ENCODE measurements at places on chromosomes 5 and 9.

DNA sequence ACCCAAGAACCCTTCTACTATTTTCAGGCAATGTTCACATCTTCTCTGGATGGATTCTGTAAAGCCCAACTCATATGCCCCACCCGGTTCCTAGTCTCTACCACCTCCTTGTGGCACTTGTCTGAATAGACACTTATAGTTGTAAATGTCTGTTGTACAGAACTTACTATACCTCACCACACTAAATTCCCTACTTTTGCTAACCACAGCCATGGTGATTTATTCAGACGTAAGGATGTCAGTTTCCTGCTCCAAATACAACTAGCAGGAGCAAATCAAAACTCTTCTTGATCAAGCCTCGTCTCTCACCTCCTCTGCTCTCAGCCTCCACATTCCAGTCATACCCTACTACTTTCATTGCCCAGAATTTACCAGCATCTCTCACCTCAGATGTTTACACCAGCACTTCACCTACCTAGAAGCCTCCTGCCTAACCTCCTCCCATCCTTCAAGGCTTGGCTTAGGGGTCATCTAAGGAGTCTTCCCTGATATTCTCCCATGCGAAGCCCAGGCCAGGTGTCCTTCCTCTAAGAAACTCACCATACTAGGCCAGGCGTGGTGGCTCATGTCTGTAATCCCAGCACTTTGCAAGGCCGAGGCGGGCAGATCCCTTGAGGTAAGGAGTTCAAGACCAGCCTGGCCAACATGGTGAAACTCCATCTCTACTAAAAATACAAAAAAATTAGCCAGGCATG, 75.5 kb downstream of the MAPKAP1 start:
- DNase-seq: peak; percentile 56

DNA sequence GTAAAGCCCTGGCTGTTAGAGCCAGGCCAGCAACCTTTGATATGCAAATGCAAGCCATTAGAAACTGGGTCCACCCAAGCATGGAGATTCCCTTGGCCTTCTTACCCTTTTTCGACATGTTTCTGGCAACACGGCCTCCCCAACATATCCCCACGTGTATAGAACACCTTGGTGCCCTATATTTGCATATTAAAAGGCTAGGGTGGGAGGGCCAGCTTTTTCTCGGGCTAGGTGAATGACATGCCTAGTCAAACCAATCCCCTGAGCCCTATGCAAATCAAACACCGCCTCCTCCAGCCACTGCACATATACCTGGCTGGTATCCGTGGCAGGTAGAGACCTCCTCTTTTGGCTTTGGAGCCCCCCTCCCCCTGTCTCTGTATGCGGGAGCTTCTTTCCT, 55.6 kb upstream of the ZFR start:
- DNase-seq: no peak

DNA sequence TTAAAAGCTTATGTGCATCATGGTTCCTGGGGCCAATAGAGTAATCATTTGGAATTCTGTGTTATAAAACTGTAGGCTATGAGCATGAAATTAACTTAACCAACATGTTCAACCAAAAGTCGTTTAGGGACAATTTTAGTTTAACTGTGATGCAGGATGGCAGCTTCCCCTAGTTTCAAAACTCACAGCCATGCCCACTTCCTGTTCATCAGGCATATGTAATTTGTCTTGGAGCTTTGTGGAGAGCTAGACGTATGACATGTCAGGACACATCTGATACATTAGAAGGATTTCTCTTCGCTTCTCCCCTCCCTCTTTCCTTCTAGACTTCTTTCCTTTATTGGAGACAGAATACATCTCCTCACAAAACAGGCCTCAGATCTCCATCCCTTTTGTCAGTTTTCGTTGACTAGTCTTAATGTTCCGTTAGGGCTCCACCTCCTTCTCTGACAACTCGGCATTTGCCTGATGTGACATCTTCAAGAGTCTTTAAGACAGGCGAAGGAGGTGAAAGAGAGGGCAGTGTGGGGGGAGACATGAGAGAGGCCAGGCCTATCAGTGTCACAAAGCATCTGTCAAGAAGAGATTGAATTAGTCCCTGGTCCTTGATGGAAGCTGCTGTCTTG, 176.0 kb downstream of the MSX2 start:
- peak; percentile 43 for DNase-seq

- DNase-seq: peak; percentile 60
Measured at GRCh38 chr5:28864006-28864405, 1825.6 kb upstream of the CDH9 start.

- DNase-seq: no peak
Measured at GRCh38 chr5:98248949-98249348, 524.5 kb upstream of the RGMB start.

- DNase-seq: peak; percentile 64
Measured at GRCh38 chr9:80797101-80797829, 892.1 kb downstream of the TLE1 start.

GRCh38 chr5:145934276-145934675, 2.1 kb upstream of the SH3RF2 start:
- DNase-seq: no peak

- DNase-seq: no peak
Measured at GRCh38 chr5:132289097-132289496, 5.1 kb upstream of the SLC22A4 start.

GRCh38 chr5:14917719-14918118, 46.1 kb upstream of the ANKH start:
- no peak for DNase-seq

DNA sequence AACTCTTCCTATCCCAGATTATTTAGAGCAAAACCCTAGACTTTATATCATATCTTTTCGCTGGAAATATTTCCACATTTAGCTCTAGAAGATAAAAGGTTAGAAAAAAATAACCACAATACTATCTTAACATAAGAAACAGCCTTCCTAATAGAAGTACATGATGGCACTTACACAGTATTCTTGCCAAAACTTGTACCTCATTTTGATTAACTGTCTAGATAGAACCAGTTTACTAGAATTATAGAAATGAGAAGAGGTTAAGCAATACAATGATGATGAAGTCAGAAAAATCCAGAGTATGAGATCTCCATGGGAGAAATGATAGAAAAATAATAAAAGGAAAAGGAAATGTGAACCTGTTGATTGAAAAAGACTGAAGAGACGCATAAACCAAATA, 63.1 kb downstream of the SLC12A2 start:
- no peak for DNase-seq

DNA sequence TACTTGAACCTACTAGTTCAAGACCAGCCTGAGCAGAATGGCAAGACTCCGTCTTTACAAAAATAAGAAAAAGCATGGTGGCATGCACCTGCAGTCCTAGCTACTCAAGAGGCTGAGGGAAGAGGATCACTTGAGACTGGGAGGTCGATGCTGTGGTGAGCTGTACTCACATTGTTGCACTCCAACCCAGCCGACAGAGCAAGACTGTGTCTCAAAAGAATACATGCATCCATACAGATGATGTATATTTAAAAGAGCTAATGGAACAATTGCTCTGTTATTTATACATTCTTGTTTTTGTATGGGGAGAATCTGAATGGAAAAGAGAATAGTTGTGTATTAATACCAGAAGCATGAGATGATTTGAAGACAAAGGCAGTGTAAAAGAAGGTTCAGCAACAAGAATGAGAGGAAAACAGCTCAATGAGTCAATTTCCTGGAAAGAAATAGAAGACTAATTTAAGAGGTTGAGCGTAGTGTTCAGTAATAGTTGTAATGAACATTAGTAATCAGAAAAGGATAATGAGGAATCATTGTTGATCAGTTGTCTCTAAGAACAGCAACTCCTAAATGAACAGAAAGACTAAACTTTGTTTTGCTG, 1.9 kb upstream of the LRRC70 start:
- no peak for DNase-seq

- DNase-seq: no peak
Measured at GRCh38 chr5:141590127-141590526, 28.7 kb downstream of the DIAPH1 start.

DNA sequence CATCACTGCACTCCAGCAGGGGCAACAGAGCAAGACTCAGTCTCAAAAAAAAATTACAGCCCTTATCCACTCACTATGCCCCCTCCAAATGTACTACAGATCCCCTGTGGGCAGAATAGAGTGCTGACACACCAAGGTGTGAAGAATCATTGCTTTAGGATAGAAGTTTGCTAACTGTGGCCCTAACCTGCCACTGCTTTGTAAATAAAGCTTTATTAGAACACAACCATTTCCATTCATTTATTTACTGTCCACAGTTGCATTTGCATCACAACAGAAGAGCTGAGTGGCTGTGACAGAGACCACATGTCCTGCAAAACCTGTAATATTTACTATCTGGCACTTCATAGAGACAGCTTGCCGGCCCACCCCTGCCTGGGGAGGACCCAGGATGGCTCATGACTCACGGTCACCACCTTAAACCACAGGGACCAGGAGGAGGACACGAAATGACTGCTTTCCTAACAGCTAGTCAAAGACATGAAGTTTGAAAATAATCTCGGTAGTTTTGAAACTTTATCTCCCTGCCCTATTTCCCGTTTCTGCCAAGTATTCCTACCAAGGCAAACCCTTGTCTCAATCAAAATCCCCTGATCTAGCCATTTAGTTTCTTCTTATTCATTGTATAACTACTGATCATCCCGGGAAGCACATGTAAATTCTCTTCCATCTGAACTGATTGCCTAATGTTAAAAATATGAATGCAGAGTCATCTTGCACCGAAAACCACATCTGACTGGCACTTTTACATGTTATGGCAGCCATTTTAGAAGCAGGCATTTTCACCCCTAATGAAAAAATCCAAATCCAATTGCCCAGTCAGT, 206.1 kb downstream of the SLIT3 start:
- DNase-seq: no peak

DNA sequence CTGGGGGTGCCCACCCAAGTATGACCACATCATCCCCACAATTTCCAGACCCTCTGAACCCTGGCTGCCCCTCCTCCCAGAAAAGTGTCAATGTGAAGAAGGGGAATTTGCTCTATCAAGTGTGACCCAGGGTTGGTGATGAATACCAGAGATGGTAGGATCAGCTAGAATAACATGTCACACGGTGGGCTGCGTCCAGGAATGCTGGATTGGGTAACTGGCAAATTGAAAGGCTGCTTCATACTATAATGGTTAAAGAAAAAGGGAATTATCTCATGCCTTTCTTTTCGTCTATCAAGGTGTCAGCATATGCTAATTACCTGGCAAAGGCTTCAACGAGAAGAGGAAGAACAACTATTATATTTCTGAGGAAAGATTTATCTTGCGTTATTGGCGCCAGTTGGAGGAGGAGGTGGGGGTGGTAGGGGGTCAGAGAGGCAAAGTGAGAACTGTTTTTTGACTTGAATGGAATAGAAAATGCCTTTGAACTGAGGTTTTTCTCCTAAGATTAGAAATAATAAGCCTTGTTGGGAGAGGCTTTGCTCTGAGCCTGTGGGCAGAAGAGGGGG, 27.8 kb upstream of the ARAP3 start:
- DNase-seq: no peak

DNA sequence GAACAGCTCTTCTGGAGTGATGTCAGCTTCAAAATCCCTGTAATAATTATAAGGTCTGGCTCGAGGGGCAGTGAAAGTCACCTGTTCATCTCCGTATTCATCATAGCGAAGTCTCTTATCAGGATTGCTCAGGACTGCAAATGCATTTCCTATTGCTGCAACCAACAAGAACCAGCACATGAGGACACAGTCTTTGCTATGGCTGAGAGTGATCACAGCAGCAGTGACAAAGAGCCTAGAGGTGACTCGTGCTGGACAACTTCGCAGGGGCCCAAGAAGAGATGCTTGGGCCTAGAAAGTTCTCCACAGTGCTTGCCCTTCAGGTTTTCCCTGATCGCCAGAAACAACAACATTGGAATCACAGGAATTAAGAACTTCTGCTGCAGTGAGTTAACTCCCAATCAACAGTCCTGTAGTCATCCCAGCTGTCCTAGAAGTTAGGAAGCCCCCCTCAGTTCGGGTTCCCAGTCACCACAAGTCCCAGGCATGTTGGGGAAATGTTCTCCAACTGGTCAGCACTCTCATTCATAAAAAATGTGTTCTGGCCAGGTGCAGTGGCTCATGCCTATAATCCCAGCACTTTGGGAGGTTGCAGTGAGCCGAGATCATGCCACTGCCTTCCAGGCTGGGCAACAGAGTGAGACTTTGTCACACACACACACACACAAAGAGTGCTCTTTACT, 13.0 kb downstream of the DNAJC18 start:
- DNase-seq: no peak

GRCh38 chr5:134958755-134959154, 9.0 kb upstream of the CATSPER3 start:
- no peak for DNase-seq

GRCh38 chr5:174384509-174384947, 339.0 kb downstream of the NSG2 start:
- no peak for DNase-seq

GRCh38 chr5:132369474-132370180, at the start of gene SLC22A5:
Gene SLC22A5, plus strand, starts transcription at chr5:132369710. Its CDS starts 263 bp downstream, at chr5:132369973.
- DNase-seq: peak; percentile 80

Data from NCI-H524 (cell line).